Caco-2 (cell line): ENCODE measurements at places on chromosomes 7 and 10.

DNA sequence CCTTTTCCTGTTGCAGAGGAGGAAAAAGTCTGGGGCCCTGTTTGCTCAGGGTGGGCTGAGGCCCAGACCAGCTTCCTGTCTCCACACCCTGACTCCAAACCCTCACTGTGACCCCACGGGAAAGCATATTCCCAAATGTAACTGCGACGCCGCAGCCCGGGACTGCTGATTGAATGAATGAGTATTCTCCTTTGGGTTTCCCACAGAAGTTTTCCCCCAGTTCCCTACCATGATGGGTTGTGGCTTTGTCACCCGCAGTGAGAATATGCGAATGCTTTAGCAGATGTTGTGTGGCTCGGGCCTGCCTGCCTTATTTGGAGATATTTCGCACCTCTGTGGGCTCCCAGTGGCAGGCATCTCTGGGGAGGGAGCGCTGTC lies 50.6 kb downstream of the MGMT start:
- no peak for DNase-seq

- peak; percentile 26 for DNase-seq
These were observed 757 bp upstream of the GRID1 start for GRCh38 chr10:86367152-86367951.

DNA sequence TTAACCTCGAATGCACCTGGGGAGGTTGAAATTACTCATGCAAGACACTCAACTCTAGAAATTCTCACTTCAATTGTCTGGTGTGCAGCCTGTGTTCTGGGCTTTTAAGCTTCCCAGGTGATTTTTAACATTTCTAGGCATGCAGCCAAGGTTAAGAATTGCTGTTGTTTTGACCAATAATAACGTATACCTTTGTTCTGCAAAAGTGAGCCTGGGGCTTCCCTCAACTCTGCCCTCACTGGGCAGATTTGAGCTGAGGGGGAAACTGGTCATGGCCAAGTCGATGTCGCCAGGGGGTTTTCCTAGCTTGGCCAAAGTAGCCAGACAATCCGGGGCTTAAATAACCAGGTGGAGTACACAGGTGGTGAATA lies 568 bp downstream of the PRSS2 start:
- DNase-seq, result no peak

DNA sequence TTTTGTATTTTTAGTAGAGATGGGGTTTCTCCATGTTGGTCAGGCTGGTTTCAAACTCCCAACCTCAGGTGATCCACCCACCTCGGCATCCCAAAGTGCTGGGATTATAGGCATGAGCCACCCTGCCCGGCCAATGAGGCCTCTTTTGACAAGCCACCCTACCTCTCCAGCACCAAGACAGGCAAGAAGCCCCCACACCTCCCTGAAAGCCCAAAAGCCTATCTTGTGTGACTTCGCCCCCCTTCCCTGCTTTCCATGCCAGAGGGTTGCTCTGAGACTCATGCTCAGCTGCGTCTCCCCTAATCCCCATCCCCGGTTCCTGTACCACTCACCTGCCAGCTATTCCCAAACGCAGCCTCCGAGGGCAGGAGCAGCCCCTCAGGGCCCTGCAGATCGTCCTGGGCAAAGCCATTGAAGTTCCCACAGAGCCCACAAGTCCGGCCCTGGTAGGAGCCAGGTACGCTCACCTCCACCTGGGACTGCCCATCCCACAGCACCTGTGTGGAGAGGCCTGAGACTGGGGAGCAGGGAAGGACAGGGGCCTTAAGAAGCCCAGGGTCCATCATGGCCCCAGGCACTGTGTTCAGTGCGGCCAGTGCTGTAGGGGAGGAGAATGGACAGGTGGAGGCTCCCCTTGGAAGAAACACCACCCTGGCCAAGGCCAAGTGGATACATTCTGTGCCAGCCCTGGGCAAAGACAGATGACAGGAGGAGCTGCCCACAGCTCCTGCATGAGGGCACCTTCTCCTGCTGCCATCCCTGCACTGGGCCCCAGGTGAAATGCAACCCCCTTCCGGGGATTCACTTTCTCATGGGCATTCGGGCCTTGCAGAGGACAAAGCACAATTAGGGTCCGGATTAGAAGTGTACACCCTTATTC lies 15.8 kb downstream of the ATP6V1F start:
- DNase-seq, result no peak

GRCh38 chr10:88091490-88092061 lies 228.2 kb downstream of the PTEN start:
- DNase-seq, result no peak
